Endodermal cell (in vitro differentiated cells): ENCODE measurements at places on chromosomes 2 and 18. TPM values are rescaled to one million over a fixed set of nuclear protein-coding genes. Genes with fewer than 3 reads are reported as not detected.

DNA sequence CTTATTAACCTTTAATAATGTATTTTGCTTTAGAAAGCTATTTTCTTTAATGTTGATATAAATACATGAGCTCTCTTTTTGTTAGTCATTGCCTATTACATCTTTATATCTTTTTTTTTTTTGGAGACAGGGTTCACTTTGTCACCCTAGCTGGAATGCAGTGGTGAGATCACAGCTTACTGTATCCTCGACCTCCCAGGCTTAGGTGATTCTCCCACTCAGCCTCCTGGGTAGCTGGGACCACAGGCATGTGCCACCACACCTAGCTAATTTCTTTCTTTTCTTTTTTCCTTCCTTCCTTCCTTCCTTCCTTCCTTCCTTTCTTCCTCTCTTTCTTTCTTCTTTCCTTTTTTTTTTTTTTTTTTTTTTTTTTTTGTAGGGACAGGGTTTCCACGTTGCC lies 15.4 kb downstream of the NAB1 start:
- H3K27ac ChIP-seq, result no peak overlapping the region
- peaks cover 4% of the 10 kb centered on the region for H3K4me1 ChIP-seq
- no peak for DNase-seq
- H3K27me3 ChIP-seq, result no peaks in the 10 kb centered on the region
- H3K4me3 ChIP-seq, result no peak overlapping the region

DNA sequence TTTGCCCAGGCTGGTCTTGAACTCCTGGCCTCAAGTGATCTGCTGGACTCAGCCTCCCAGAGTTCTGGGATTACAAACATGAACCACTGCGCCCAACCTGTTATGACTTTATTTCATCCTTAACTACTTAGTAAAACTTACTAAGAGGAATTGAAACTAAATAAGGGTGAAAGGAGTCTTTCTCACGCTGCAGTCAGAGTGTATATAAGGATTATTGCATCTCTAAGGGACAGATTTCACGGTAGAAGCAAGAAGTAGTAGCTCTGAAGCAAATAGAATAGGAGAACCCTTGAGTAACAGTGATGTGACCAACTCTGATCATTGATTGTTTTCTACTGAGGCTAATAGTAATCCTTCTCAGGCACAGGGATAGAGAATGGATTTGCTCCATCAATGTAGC lies 960.1 kb downstream of the CPS1 start:
- DNase-seq, result no peak
- no peaks in the 10 kb centered on the region for H3K4me1 ChIP-seq
- no peaks in the 10 kb centered on the region for H3K27me3 ChIP-seq
- peaks cover 5% of the 10 kb centered on the region for H3K36me3 ChIP-seq

DNA sequence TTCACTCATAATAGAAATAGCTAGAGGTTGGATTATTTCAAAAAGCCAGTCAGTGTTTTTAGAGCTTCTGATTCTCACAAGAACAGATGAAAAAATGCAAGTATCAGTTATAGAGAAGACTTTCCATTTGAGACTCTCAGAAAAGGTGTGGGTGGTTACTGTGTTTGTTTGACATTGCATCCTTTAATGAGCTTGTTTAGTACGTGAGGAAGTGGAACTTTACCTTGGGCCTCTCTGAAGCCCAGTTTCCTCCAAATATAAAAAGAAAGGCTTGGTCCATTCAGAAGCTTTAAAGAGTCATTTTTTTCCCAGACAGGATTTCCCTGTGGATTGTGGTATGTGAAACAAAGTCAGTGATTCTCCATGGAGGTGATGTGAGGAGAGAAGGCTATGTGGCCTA lies 89.9 kb upstream of the RANBP2 start:
- H3K27me3 ChIP-seq, result no peaks in the 10 kb centered on the region
- peaks cover 3% of the 10 kb centered on the region for H3K4me1 ChIP-seq
- no peak for DNase-seq
- no peaks in the 10 kb centered on the region for H3K36me3 ChIP-seq

- no peak overlapping the region for H3K27ac ChIP-seq
- no peaks in the 10 kb centered on the region for H3K4me1 ChIP-seq
- no peak for DNase-seq
- no peaks in the 10 kb centered on the region for H3K36me3 ChIP-seq
- H3K4me3 ChIP-seq, result no peak overlapping the region
These were observed 398.8 kb downstream of the ARHGAP15 start for GRCh38 chr2:143528021-143528420.

GRCh38 chr2:163467251-163467630 lies 268.6 kb downstream of the FIGN start:
- DNase-seq, result no peak
- peaks cover 6% of the 10 kb centered on the region for H3K4me1 ChIP-seq
- H3K27ac ChIP-seq, result no peak overlapping the region
- no peak overlapping the region for H3K4me3 ChIP-seq
- H3K36me3 ChIP-seq, result no peaks in the 10 kb centered on the region

- DNase-seq, result no peak
- peaks cover 5% of the 10 kb centered on the region for H3K4me1 ChIP-seq
- H3K27ac ChIP-seq, result no peak overlapping the region
- no peaks in the 10 kb centered on the region for H3K27me3 ChIP-seq
These were observed 168.9 kb upstream of the SERPINE2 start for GRCh38 chr2:224208007-224208406.

DNA sequence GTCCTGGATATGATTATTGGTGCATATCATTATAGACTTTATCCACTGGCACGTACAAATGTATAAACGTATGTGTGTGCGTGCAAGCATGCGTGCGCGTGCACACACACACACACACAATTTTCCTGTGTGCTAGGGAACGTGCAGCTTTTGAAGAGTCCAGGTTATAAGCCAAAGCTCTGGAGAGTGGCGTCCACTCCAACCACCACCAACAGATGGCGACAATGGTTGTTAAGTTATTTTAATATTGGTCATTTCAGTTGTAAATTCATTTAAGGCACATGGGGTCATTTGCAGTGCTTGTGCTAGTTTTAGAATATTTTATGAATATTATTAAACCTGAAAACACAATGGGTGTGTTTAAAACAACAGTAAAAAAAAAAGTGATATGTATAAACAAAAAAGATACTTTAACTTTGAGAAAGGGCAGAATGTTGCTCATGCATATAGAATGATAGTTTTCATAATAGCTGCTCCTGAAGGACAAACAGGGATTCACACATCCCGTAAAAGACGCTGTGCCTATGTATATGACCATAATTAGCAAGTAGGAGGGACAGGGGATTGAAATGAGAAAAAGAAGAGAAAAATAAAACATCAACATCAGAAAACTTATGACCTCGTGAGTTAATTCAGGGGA lies 124.2 kb upstream of the ITGB6 start:
- H3K4me3 ChIP-seq, result no peak overlapping the region
- peak; percentile 74 for DNase-seq
- H3K4me1 ChIP-seq, result peaks cover 3% of the 10 kb centered on the region
- no peaks in the 10 kb centered on the region for H3K36me3 ChIP-seq

DNA sequence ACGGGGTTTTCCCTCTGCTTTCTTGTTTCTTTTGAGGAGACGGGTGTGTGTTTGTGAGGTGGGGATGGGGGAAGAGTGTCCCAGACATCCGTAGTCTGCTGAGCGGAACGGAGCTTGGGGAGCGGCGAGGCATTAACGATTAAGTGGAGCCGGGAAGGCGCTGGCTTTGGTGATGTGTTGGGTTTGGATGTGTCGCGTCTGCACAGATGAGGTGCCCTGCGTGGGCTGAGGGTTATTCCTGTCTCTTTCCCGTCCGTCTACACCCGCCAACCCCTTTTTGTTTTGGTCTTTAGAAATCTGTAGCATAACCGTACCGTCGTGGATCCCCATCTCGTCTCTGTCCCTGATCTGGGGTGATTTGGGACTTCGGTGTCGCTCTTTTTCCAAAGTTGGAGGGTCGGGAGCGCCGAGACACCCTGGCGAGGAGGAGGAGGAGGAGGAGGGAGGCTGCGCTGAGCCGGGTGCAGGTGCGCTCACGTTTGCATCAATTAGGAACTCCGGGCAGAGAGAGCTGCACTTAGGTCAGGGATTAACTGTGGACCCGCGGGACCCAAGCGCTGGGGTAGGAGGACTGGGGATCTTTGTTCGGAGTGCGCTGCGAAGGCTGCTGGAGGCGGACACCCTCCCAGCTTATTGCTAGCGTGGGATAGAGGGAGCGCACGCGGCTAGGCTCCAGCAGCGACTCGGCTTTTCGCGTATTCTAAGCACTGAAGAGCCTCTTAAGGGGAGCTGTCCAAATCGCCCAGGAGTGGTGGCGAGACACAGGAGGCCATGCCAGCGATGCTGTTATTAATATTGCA lies 720.3 kb downstream of the DPP10 start:
- no peak overlapping the region for H3K27ac ChIP-seq
- H3K36me3 ChIP-seq, result no peaks in the 10 kb centered on the region
- peak overlapping the region; percentile 88 for H3K4me3 ChIP-seq
- DNase-seq, result peak; percentile 70
- peaks cover 15% of the 10 kb centered on the region for H3K27me3 ChIP-seq

DNA sequence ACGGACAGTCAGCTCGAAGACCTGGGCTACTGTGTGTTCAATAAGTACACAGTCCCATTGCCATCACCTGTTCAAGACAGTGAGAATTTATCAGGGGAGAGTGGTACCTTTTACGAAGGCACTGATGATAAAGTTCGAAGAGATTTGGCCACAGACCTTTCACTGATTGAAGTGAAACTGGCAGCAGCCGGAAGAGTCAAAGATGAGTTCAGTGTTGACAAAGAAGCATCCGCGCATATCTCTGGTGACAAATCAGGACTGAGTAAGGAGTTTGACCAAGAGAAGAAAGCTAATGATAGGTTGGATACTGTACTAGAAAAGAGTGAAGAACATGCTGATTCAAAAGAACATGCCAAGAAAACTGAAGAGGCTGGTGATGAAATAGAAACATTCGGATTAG lies 76.9 kb upstream of the UNC80 start:
- no peaks in the 10 kb centered on the region for H3K4me1 ChIP-seq
- H3K27ac ChIP-seq, result no peak overlapping the region
- DNase-seq, result no peak
- H3K36me3 ChIP-seq, result no peaks in the 10 kb centered on the region
- H3K27me3 ChIP-seq, result no peaks in the 10 kb centered on the region

DNA sequence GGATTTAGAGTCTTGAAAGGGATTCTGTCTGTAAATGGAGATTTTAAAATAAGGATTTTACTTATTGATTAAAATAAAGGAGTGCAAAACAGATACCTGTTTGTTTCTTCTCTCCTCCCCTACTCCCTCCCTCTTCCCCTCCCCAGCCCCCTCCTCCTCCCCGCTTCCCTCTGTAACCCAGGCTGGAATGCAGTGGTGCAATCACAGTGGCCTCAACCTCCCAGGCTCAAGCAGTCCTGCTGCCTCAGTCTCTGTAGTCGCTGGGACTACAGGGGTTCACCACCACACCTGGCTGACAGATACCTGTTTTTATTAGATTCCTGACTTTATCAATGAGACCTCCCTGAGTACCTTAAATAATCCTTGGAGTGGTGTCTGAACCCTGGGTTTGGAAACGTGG lies 57.1 kb downstream of the OXER1 start:
- peak; percentile 71 for DNase-seq
- no peak overlapping the region for H3K27ac ChIP-seq
- no peaks in the 10 kb centered on the region for H3K27me3 ChIP-seq

DNA sequence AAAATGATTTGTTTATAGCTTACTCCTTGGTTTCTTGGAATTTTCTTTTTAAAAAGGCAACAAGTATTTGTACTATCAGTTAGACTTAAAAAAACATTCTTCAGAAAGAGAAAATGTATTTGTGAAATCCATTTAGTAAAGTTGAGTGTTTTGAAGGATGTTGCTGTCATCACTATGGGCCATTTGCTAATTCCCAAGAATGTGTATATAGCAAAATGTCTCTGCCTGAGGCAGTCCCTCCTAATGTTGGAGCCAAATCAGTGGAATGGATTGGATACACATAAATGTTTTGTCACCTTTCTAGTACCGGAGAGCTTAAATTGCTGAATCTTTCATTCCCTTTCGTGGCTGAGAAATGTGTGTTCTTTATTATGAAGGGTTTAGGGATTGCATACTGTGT lies 890.2 kb upstream of the ZEB2 start:
- no peaks in the 10 kb centered on the region for H3K4me1 ChIP-seq
- no peaks in the 10 kb centered on the region for H3K36me3 ChIP-seq
- no peak overlapping the region for H3K27ac ChIP-seq
- H3K4me3 ChIP-seq, result no peak overlapping the region
- no peak for DNase-seq
- H3K27me3 ChIP-seq, result no peaks in the 10 kb centered on the region

GRCh38 chr2:54724560-54725342 lies 1.3 kb downstream of the EML6 start:
- H3K36me3 ChIP-seq, result no peaks in the 10 kb centered on the region
- peak overlapping the region; percentile 94 for H3K4me3 ChIP-seq
- no peaks in the 10 kb centered on the region for H3K4me1 ChIP-seq
- DNase-seq, result peak; percentile 78
- H3K27ac ChIP-seq, result no peak overlapping the region

GRCh38 chr2:52611759-52612158 lies 1155.8 kb upstream of the CHAC2 start:
- H3K4me1 ChIP-seq, result no peaks in the 10 kb centered on the region
- DNase-seq, result no peak
- H3K27ac ChIP-seq, result no peak overlapping the region
- no peaks in the 10 kb centered on the region for H3K27me3 ChIP-seq

DNA sequence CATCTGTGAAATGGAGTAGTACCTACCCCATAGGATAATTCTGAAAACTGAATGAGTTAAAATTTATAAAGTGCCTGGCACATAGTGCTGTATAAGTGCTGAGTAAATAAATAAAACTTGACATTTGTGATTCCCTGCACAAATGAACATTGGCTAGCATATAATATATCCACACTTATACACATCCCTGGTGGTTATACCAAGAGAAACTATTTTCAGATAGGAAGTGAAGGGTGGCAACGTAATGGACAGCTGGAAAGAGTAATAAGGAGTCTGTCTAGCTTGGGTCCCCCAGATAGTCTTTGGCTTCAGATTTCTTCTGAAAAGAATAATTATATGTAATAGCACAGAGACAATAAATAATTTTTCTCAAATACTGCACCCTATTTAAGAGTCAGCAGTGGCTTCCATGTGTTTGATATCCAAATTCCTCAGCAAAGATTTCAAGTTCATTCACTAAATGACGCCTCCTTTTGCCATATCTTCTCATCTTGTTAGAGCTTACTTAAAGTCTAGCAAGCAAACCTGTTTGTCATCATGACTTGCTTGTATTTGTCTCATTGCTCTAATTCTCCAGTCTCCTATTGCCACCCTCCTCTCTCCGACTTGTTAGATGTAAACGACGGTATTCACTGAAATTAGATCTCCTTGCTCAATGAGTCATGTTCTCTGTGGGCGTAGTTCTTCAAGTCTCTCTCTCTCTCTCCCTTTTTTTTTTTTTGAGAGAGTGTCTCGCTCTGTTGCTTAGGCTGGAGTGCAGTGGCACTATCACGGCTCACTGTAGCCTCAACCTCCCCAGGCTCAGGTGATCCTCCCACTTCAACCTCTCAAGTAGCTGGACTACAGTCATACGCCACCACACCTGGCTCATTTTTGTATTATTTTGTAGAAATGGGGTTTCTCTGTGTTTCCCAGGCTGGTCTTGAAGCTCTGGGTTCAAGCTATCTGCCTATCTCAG lies 8.7 kb upstream of the ADGRF3 start:
- no peak for DNase-seq
- H3K4me1 ChIP-seq, result peaks cover 11% of the 10 kb centered on the region
- H3K27ac ChIP-seq, result no peak overlapping the region
- H3K27me3 ChIP-seq, result no peaks in the 10 kb centered on the region
- H3K36me3 ChIP-seq, result peaks cover 29% of the 10 kb centered on the region
- H3K4me3 ChIP-seq, result peak overlapping the region; percentile 0

- peak overlapping the region; percentile 10 for H3K27ac ChIP-seq
- no peak overlapping the region for H3K4me3 ChIP-seq
- H3K27me3 ChIP-seq, result no peaks in the 10 kb centered on the region
- DNase-seq, result no peak
- H3K4me1 ChIP-seq, result no peaks in the 10 kb centered on the region
These were observed 41.0 kb downstream of the ABHD3 start for GRCh38 chr18:21663578-21663977.

TUBA4B gene
- not detected in 3 replicates for total RNA-seq

ANTXR1 gene
- total RNA-seq, result 50.6 and 54.5 TPM in 2 replicates

VIT gene
- not detected in 3 replicates for total RNA-seq

ONECUT2 gene
- total RNA-seq, result 1.9 and 2.5 TPM in 2 replicates
